Effector memory CD8-positive, alpha-beta T cell (primary cell): ENCODE measurements at places on chromosomes 1 and 21.

DNA sequence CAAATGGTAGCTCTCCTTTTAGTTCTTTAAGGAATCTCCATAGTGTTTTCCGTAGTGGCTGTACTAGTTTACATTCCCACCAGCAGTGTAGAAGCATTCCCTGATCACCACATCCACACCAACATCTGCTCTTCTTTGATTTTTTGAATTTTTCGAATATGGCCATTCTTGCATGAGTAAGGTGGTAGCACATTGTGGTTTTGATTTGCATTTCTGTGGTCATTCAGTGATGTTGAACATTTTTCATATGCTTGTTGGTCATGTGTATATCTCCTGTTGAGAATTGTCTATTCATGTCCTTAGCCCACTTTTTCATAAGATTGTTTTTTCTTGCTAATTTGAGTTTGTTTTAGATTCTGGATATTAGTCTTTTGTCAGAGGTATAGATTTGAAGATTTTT lies 84.6 kb upstream of the B3GALT2 start:
- DNase-seq, result no peak

- DNase-seq, result no peak
Measured at GRCh38 chr1:7333620-7334019, 437.5 kb upstream of the VAMP3 start.

GRCh38 chr1:25178917-25179561 lies 53.3 kb downstream of the SYF2 start:
- no peak for DNase-seq

DNA sequence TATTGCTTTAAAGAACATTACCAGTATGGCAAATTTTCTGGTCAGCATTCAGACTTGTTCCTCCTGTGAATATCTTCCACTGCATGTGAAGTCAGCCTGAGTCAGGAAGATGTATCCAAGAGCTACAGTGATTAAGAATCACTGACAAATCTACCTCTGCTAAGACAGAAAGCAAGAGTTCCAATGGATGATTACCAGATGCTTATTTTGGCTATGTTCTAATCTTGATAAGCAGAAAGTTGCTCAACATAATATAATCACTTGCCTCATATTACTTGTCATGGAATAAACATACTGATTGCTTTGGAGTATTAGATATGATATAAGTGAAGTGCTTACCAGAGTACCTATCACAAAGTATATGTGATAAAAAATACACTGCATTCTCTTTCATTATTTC lies 738.1 kb downstream of the ADGRL2 start:
- DNase-seq, result no peak

GRCh38 chr1:46506470-46507219 lies 17.0 kb downstream of the DMBX1 start:
- no peak for DNase-seq

DNA sequence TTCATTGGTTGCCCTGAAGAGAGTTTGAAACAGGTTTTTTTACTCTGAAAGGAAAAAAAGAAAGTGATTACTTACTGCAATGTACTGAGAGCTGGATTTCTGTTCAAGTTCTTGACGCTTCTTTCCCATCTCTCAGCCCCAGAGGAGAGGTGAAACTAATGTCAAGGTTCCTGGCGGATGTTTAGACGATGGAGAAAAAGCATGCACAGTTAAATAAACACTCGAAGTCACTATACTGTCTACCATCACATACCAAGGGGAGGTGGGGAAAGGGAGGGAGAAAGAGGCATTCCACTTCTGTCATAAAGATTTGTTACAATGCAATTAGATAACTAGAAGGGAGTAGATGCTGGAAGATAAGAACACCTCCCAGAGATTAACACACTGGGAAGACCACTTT lies 177.0 kb upstream of the TNR start:
- DNase-seq, result no peak

DNA sequence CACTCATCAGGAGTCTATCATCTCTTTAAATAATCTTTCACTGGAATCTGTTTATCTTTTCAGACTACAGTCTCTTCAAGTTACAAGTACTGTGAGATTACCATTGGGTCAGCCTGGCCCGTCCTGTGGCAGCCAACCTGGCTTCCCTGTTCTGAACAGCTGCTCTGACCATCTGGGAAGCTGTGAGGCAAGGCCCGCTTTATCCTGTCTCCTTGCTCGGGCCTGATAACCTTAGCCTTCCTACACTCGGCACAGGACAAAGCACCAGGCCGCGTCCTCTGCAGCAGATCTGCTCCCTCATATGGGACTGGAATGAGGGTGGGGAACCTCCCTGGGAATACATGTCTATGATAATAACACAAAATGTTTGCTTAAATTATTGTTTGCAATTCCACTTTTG lies 113.3 kb downstream of the PTPN14 start:
- DNase-seq, result no peak

DNA sequence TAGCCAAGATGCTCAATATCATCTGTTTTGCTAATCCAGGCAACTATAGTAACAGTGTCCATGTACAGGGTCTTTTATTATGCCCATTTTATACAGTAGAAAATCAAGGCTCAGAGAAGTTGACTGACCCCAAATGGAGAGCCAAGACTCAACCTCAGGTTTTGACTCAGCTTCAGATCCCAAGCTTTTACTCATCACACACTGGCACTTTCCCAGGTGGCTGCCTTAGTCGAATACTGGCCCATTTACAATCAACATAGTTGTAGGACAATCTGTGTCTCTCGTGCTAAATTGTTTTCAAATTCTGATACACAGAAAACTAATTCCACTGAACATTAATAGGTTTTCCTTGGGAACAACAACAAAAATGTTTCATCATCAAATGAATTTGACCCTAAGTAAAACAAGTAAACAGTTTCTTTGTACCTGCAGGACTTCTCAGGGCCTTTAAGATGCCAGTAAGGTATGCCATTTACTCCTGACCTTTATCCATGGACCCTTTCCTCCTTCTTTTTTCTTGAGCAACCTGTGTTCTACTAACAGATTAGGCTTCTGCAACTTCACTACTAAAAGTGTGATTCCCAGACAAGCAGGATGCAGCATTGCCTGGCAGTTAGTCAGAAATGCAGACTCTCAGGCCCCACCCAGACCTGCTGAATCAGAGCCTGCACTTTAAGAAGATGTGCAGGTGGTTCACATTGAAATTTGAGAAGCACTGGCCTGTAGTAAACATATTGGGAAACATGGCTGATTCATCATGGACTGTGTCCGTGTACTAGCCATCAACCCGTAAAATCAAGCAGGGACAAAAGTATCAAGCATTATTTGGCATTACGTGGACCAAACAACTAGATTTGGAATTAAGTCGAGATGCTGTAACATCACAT lies 128.8 kb downstream of the RRAGC start:
- no peak for DNase-seq

GRCh38 chr1:160624464-160624863 lies 22.4 kb downstream of the SLAMF1 start:
- DNase-seq, result no peak

DNA sequence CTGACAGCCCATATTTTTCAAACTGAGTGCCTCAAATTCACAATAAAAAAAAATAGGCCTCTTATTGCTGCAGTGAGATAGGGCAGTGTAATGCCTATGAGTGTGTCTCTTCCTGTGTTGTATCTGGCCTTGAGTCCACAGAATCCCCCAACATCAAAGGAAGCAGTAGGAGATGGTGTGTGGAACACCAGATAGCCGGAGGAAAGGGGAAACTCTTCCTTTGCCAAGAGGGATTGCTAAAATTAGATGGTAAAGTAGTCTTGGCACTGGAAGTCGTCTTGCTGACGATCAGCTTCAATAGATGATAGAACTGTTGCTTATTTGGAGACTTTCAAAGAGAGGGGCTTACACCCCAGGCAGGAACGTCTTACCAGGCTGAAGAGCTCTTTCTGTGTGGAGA lies 51.8 kb downstream of the RUNX1 start:
- DNase-seq, result no peak

DNA sequence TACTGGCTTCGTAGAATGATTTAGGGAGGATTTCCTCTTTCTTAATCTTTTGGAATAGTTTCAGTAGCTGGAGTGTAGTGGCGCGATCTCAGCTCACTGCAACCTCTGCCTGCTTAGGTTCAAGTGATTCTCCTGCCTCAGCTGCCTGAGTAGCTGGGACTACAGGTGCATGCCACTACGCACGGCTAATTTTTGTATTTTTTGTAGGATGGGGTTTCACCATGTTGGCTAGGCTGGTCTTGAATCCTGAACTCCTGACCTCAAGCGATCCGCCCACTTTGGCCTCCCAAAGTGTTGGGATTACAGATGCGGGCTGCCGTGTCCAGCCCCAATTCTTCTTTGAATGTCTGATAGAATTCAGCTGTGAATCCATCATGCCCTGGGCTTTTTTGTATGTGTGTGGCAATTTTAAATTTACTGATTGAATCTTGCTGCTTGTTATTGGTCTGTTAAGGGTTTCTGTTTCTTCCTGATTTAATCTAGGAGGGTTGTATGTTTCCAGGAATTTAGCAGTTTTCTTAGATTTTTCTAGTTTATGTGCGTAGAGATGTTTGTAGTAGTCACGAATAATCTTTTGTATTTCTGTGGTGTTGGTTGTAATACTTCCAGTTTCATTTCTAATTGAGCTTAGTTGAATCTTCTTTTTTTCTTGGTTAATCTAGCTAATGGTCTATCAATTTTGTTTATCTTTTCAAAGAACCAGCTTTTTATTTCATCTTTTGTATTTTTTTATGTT lies 15.3 kb downstream of the MAN1C1 start:
- DNase-seq, result no peak

DNA sequence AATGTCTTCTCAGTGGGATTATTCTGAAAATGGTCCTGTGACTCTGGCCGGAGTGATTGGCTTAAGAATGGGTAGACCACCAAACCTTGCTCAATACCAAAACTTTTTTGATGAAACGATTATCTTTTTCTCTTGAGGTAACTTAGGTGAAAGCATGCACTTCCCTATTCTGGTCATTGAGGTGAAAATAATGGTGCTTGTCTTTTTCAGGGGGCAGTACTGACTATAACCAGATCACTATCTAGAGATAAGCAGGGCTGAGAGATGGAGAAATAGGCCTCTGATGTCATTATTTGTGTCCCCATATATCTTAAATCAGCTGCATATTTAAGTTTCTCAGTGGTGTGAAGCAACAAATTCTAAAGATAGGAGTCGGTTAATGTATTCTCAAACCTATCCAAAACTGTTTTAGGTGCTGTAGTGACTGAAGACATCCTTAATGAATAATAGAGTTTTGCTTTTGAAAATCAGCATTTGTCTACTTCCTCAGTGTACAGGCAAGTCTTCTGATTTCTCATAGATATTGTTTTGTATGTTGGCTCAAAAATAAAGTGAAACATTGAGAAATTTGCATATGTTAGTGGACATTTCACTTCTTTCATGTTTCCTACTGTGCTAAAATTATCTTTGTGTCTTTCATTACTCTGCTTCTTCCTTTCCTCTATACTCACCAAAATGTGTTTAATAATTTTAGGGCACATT lies 735.3 kb upstream of the ADGRL4 start:
- DNase-seq, result no peak

DNA sequence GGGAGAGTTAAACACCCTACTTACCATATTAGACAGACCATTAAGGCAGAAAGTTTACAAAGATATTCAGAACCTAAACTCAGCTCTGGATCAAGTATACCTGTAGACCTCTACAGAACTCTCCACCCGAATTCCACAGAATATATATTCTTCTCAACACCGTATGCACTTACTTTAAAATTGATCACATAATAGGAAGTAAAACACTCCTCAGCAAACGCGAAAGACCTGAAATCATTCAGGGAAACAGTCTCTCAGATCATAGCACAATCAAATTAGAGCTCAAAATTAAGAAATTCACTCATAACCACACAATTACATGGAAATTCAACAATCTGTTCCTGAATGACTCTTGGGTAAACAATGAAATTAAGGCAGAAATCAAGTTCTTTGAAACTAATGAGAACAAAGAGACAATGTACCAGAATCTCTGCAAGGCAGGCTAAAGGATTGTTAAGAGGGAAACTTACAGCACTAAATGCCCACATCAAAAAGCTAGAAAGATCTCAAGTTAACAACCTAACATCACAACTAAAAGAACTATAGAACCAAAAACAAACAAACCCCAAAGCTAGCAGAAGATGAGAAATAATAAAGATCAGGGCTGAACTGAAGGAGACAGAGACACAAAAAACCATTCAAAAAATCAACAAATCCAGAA lies 19.1 kb downstream of the CD84 start:
- no peak for DNase-seq

DNA sequence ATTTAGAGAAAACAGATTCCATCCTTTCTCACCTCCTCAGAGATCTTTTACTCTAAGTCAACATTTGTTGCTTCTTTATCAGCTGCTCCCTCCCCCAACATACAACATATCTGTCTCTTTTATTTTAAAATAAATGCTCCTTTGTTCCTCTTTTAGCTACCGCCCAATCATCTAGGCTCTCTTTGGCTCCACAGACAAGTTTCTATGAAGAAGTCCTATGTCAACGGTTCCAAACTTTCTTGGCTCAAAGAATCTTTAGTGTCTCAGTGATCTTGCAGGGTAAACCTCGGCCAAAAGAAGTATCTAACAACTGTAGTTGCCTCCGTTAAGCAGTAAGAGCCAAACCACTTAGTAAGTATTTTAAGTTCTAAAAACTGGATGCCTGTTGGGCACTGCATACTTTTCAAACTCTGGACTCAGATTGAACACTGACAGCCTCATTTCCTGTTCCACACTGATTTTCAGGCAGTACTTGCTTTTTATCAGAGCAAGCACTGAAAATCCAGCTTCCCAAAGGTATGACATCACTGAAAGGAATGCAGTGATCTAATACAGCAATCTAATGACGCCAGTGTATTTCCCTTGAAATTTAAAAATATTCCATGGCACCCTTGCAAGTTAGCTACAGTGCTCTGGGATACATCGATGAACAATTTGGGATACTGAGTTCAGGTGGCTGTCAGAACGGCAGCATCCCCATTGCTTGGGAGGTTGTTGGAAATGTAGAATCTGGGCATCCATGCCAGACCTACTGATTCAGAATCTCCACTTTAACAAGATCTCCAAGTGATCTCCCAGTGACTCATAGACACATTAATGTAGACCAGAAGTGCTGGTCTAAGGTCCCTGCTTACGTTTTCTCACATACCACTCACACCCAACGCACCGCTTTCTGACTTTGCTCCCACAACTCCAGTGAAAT lies 26.8 kb downstream of the EGLN1 start:
- DNase-seq, result no peak

- DNase-seq, result no peak
Measured at GRCh38 chr1:115364046-115364779, 26.2 kb upstream of the NGF start.

GRCh38 chr1:14811573-14811972 lies 213.1 kb downstream of the KAZN start:
- DNase-seq, result no peak

DNA sequence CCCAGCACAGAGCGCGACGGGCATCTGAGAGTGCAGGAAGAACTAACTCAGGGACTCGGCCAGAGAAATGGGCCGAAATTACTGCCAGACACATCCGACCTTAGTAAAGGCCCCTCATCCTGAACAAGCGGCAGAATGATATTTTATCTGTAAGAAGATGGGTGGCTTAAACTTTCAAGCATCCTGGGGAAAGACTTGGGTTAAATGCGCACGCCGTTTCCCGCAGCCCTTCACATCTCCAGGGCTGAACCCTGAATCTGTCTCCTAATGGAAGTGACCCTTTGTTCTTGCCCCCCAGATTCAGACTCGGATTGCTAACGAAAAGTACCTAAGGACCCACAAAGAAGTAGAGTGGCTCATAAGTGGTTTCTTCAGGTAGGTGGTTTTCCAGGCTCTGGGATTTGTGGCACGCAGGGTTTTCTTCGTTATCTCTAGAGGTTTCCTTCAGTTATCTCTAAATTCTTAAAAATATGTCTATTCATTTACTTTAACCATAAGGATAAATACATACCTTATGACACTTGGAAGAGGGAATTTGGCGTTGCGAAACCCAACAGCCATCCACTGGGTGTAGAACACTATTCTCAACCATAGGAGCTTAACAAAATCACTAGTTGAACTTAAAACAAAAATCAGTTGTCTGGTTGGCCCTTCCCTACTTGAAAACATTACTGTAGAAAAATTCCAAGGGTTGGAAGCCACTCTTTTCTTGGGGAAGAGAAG lies 627 bp downstream of the RIIAD1 start:
- DNase-seq, result no peak
